Activated CD4-positive, alpha-beta T cell treated with anti-CD3 and anti-CD28 coated beads, Interleukin-2, amount 10 ng/mL, durations not matched to agents 24 days and 14 days (primary cell): ENCODE measurements at places on chromosomes 16 and 17. TPM values are rescaled to one million over a fixed set of nuclear protein-coding genes. Genes with fewer than 3 reads are reported as not detected.

The SRCIN1 gene
- total RNA-seq: 0.21 and 0.26 TPM in 2 replicates

The AIPL1 gene
- not detected in 2 replicates for total RNA-seq

The C17orf67 gene
- 3.7 and 4.4 TPM in 2 replicates for total RNA-seq

The SLC16A11 gene
- 0.16 and 0.40 TPM in 2 replicates for total RNA-seq

The WNT9B gene
- total RNA-seq: not detected in 2 replicates

The FBXL16 gene
- 6.4 and 6.8 TPM in 2 replicates for total RNA-seq

The GNG13 gene
- total RNA-seq: not detected in 2 replicates

The TM4SF5 gene
- total RNA-seq: not detected in 2 replicates

The DBNDD1 gene
- total RNA-seq: 0.38 TPM in 1 of 2 replicates, not detected in the other

- no peak overlapping the region for H3K4me3 ChIP-seq
- no peaks in the 10 kb centered on the region for H3K27me3 ChIP-seq
- no peaks in the 10 kb centered on the region for H3K4me1 ChIP-seq
- no peak for DNase-seq
- H3K36me3 ChIP-seq: no peaks in the 10 kb centered on the region
These were observed 969.7 kb downstream of the CDH11 start for GRCh38 chr16:64151990-64152767.

DNA sequence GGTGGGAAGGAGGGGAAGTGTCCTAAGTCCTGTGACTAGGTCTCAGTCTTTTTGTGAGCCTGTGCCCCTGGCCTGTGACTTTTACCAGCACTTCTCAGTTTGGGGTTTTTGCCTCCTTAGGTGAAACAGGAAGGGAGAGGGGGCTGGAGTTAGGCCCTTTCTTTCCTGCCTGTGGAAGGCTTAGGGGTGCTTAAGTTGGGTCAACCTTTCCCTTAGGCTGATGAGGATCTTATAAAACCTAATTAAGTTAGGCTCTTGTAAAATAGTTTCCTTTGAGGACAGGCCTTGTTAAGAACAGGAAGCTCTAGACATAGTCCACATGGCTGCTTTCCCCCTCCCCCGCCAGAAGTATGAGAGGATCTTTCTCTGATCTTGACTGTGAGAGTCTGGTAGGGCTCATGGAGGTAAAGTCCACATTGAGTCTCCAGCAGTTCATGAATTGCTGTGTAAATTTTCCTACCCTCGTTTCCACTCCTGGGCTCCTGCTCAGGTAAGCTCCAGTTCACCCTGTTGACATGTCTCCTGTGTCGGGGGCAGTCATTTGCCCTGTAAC lies 17.0 kb upstream of the DNASE1 start:
- H3K27me3 ChIP-seq: no peaks in the 10 kb centered on the region
- H3K36me3 ChIP-seq: peaks cover 1% of the 10 kb centered on the region
- peak overlapping the region; percentile 28 for H3K4me3 ChIP-seq
- peaks cover 16% of the 10 kb centered on the region for H3K4me1 ChIP-seq
- peak overlapping the region; percentile 83 for H3K27ac ChIP-seq

- peaks cover 21% of the 10 kb centered on the region for H3K4me1 ChIP-seq
- no peaks in the 10 kb centered on the region for H3K27me3 ChIP-seq
- H3K36me3 ChIP-seq: no peaks in the 10 kb centered on the region
- no peak overlapping the region for H3K4me3 ChIP-seq
- DNase-seq: no peak
These were observed 4.4 kb downstream of the ATP2A1 start for GRCh38 chr16:28882551-28883160.

- H3K36me3 ChIP-seq: peaks cover 7% of the 10 kb centered on the region
- peaks cover 2% of the 10 kb centered on the region for H3K4me1 ChIP-seq
- peaks cover 29% of the 10 kb centered on the region for H3K27me3 ChIP-seq
- DNase-seq: no peak
- H3K27ac ChIP-seq: no peak overlapping the region
- H3K4me3 ChIP-seq: no peak overlapping the region
These were observed 6.0 kb upstream of the GFAP start for GRCh38 chr17:44921122-44921882.

GRCh38 chr17:41915566-41915965 lies 3.2 kb downstream of the ACLY start:
- no peaks in the 10 kb centered on the region for H3K27me3 ChIP-seq
- H3K4me3 ChIP-seq: peak overlapping the region; percentile 39
- peaks cover 37% of the 10 kb centered on the region for H3K36me3 ChIP-seq
- H3K4me1 ChIP-seq: peaks cover 29% of the 10 kb centered on the region
- H3K27ac ChIP-seq: peak overlapping the region; percentile 41

- peaks cover 19% of the 10 kb centered on the region for H3K4me1 ChIP-seq
- no peak for DNase-seq
- H3K4me3 ChIP-seq: no peak overlapping the region
These were observed 57.5 kb downstream of the BEAN1 start for GRCh38 chr16:66484453-66485213.

DNA sequence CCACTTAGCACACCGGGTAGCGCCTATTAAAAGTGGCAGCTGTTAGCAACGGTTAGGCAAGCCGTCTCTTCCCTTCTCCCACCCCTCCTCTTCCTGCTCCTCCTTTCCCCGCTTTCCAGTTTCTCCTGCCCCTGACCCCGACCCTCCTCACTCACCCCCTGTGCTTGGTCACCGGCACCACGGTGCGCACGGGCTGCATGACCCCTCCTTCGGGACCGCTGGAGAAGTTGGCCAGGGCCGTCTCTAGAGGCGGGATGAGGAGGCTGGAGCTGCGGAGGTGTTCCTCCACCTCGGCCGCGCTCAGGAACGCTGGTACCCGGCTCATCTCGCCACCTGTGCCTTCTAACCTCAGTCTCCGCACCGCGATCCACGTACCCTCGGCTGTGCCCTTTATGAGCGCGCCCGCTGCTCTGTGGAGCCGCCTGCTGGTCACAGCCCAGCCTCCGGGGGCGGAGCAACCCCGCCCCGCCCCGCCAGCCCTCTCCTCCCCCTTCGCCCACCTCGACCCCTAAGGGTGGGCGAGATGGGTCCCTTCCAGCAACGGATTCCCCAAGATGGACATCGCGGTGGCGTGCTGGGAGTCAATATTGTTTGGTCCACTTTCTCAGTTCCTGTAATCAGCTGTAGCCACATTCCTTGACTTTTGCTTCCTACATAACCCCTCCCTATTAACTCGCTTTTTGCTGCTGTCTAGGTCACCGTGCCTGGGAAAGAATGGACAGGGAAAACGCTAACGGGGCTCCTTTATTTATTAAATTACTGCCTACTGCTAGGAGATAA lies at the start of gene CRYM:
TSS of gene CRYM (minus strand) at position 364 of the 780 bp plus-strand sequence. CDS start at position 325, 39 bp downstream.
- no peaks in the 10 kb centered on the region for H3K36me3 ChIP-seq
- H3K27ac ChIP-seq: no peak within 1 kb of the TSS
- H3K4me1 ChIP-seq: peaks cover 2% of the 10 kb centered on the region
- peak; percentile 84 for DNase-seq
- peak within 1 kb of the TSS; percentile 63 for H3K4me3 ChIP-seq
- H3K27me3 ChIP-seq: peaks cover 63% of the 10 kb centered on the region

DNA sequence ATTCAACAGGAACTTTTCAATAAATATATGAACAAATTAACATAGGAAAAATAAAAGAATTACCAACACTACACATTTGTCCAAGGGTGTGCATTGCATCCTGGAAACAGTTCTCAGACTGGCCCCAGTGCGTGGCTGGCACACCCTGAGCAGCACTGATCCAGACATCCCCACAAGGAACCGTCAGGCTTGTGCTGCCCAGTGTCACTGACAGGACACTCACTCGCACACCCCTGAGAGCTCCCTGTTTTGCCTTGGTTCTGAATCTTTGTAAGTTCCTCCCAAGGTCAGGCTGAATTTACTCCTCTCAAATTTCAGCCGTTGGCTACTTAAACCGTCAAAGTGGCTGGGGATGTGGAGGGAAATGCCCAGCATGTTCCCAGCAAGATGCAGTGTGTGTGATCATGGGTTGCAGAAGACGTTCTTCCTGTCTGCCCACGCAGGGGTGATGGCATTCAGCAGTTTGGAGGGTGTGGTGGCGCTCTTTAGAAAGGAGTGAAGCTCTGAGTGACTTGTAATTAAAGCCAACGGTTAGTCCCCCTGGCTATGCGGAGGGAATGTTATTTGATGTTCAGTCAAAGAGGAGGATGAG lies 1.7 kb downstream of the MT2A start:
- H3K27ac ChIP-seq: peak overlapping the region; percentile 98
- peaks cover 67% of the 10 kb centered on the region for H3K4me1 ChIP-seq
- peaks cover 5% of the 10 kb centered on the region for H3K36me3 ChIP-seq
- no peaks in the 10 kb centered on the region for H3K27me3 ChIP-seq

DNA sequence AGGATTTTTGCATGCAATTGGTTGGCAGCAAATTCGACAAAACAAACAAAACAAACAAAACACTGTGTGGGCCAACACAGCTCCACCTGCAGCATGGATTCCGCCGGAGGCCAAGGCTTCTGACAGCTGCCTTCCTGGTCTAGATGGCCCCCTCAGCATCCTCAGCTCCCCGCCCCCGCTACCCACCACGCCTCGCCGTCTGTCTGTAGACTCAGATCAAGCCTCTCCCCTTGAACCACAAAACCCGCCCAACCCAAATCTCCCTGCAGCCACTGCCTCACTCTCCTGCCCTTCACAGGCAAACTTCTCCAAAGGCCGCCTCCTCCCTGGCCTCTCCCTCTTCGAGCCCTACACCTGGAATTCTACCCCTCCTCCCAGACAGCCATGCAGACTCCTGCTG lies 57.9 kb downstream of the RTN4RL1 start:
- H3K4me1 ChIP-seq: no peaks in the 10 kb centered on the region
- H3K4me3 ChIP-seq: no peak overlapping the region
- H3K36me3 ChIP-seq: peaks cover 1% of the 10 kb centered on the region
- no peak overlapping the region for H3K27ac ChIP-seq

DNA sequence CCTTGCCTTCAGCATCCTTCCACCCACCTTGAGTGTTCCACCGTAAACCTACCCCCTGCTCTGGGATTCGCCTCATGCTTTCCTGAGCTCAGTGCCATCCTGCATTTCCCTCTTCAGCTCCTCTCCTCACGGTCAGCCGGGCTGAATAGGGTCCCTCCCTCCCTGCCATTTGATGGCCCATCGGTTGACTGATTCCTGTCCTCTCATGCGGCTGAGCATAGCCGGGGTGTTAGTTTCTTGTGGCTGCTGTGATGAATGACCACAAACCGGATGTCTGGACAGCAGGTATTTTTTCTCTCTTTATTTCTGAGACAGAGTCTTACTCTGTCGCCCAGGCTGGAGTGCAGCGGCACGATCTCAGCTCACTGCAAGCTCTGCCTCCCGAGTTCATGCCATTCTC lies 44.1 kb upstream of the MGAT5B start:
- no peaks in the 10 kb centered on the region for H3K36me3 ChIP-seq
- no peaks in the 10 kb centered on the region for H3K4me1 ChIP-seq
- H3K27ac ChIP-seq: no peak overlapping the region
- DNase-seq: no peak
- H3K4me3 ChIP-seq: no peak overlapping the region
- peaks cover 6% of the 10 kb centered on the region for H3K27me3 ChIP-seq

DNA sequence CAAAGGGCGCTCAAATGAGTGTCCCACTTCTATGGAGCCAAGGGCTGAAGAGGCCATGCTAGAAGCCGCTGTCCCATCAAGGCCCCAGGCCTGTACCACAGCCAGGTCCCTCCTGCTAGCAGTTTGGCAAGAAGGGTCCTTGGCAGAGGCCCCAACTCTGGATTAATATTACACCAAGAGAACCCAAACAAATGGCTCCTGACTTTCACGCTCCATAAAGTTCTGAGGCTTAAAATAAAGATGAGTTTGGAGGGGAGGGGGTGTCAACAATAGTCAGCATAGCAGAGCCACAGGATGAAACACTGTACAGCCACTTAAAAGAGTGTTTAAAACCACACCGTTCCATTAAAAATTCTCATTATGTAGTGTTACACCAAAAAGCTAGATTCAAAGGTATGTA lies 30.5 kb downstream of the CUEDC1 start:
- peaks cover 4% of the 10 kb centered on the region for H3K4me1 ChIP-seq
- H3K27ac ChIP-seq: no peak overlapping the region
- H3K27me3 ChIP-seq: peaks cover 22% of the 10 kb centered on the region
- H3K36me3 ChIP-seq: no peaks in the 10 kb centered on the region

- peaks cover 4% of the 10 kb centered on the region for H3K36me3 ChIP-seq
- no peak for DNase-seq
- peak overlapping the region; percentile 94 for H3K27ac ChIP-seq
- no peaks in the 10 kb centered on the region for H3K27me3 ChIP-seq
- H3K4me1 ChIP-seq: peaks cover 19% of the 10 kb centered on the region
These were observed 407 bp downstream of the MCRIP1 start for GRCh38 chr17:81832608-81833159.

- no peaks in the 10 kb centered on the region for H3K27me3 ChIP-seq
- DNase-seq: no peak
- no peak overlapping the region for H3K27ac ChIP-seq
- no peak overlapping the region for H3K4me3 ChIP-seq
- H3K4me1 ChIP-seq: no peaks in the 10 kb centered on the region
- peaks cover 14% of the 10 kb centered on the region for H3K36me3 ChIP-seq
These were observed 16.2 kb upstream of the MYH3 start for GRCh38 chr17:10673312-10673711.

- peak; percentile 87 for DNase-seq
- H3K36me3 ChIP-seq: peaks cover 15% of the 10 kb centered on the region
- H3K4me3 ChIP-seq: peak overlapping the region; percentile 55
- peaks cover 57% of the 10 kb centered on the region for H3K4me1 ChIP-seq
These were observed 12.2 kb downstream of the BANP start for GRCh38 chr16:87963400-87963799.

DNA sequence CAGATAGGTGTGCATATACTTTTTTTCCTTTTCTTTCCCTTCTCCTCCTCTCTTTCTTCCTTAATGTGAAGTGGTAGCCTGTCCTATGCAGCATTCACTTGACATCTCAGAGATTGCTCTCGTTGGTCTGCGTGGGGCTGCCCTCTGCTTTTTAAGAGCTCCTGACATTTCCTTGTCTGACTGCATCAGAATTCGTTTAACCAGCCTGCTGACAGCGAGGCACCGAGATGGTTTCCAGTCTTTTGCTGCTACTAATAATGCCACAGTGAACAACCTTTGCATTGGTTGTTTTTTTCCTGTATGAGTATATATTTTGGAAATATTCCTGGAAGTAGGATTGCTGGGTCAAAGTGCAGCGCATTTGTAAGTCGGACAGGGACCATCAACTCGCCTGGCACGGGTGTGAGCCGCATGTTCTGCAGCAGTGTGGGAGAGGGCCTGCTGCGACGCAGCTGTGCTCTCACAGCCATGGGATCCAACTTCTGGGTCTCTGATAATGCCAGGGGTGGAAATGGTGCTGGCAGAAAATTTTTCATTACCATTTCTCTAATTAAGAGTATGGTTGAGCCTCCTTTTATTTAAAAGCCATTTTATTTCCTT lies 154.3 kb downstream of the SNX29 start:
- H3K4me3 ChIP-seq: no peak overlapping the region
- DNase-seq: no peak
- H3K4me1 ChIP-seq: no peaks in the 10 kb centered on the region
- H3K27me3 ChIP-seq: no peaks in the 10 kb centered on the region

DNA sequence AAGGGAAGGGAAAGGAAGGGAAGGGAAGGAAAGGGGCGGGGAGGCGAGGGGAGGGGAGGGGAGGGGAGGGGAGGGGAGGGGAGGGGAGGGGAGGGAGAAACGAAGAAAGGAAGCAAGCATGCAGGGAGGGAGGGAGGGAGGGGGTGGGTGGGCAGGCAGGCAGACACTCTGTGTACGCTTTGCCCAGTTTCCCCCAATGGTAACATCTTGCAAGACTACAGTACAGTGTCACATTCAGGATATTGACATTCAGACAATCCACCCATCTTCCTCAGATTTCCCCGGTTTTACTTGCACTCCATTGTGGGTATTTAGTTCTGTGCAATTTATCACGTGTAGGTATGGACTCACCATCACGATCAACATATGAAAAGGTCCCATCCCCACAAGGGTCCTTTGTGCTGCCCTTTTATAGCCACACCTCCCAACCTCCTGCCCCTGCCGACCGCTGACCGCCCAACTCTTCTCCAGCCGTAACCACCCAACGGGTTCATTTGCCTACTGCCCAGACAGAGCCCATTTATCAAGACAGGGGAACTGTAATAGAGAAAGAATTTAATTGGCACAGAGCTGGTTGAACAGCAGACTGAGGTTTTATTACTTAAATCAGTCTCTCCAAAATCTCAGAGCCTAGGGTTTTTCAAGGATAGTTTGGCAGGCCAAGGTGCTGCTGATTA lies 91.4 kb upstream of the FA2H start:
- H3K4me3 ChIP-seq: no peak overlapping the region
- no peak for DNase-seq
- H3K27ac ChIP-seq: no peak overlapping the region
- peaks cover 21% of the 10 kb centered on the region for H3K4me1 ChIP-seq
- peaks cover 4% of the 10 kb centered on the region for H3K36me3 ChIP-seq
